AG20443 (cell line): ENCODE measurements at places on chromosomes 4 and X.

DNA sequence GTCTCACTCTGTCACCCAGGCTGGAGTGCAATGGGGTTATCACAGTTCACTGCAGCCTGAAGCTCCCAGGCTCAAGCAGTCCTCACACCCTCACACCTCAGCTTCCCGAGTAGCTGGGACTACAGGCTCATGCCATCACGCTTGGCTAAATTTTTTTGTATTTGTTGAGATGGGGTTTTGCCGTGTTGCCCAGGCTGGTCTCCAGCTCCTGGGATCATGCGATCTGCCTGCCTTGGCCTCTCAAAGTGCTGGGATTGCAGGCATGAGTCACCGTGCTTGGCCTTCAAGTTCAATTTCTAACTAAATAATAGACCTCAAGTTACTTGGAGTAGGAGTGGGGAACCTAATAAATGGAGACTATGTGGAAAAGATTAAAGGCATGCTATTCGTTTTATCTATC lies 48.9 kb downstream of the MND1 start:
- peak; percentile 58 for DNase-seq

DNA sequence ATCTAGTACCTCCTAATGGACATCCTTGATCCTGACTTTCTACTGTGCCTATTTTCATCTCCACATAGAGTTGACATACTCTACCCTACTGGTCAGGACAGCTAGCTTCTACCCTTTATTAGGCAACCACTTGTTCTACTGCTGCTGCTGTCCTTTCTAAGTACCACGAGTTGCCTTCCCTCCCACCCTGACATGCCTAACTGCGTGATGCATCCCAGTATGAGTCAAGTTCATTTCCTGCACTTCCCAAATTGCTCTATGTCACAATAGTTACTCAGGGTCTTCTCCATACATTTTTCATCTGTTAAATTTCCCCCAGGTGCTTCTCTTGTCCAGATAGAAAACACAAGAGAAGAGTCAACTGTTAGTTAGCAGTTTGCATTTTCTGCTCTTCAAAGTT lies 133.4 kb downstream of the TBC1D19 start:
- peak; percentile 70 for DNase-seq

GRCh38 chr4:81021142-81021944 lies 9.2 kb upstream of the BMP3 start:
- no peak for DNase-seq

GRCh38 chr4:23844961-23845360 lies 44.9 kb downstream of the PPARGC1A start:
- no peak for DNase-seq

DNA sequence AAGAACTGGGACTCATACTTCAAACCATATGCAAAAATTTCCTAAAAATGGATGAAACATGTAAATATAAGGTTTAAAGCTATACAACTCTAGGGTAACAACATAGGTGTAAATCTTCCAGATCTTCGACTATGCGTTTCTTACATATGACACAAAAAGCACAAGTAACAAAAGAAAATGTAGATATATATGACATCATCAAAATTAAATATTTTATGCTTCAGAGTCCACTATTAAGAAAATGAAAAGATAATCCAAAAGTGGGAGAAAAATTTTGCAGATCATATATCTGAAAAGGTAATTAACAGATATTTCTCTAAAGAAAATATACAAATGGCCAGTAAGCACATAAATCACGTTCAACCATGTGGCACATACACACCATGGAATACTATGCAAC lies 164.2 kb upstream of the ACTRT1 start:
- no peak for DNase-seq

GRCh38 chr4:115042496-115042895 lies 70.9 kb downstream of the NDST4 start:
- DNase-seq, result no peak

DNA sequence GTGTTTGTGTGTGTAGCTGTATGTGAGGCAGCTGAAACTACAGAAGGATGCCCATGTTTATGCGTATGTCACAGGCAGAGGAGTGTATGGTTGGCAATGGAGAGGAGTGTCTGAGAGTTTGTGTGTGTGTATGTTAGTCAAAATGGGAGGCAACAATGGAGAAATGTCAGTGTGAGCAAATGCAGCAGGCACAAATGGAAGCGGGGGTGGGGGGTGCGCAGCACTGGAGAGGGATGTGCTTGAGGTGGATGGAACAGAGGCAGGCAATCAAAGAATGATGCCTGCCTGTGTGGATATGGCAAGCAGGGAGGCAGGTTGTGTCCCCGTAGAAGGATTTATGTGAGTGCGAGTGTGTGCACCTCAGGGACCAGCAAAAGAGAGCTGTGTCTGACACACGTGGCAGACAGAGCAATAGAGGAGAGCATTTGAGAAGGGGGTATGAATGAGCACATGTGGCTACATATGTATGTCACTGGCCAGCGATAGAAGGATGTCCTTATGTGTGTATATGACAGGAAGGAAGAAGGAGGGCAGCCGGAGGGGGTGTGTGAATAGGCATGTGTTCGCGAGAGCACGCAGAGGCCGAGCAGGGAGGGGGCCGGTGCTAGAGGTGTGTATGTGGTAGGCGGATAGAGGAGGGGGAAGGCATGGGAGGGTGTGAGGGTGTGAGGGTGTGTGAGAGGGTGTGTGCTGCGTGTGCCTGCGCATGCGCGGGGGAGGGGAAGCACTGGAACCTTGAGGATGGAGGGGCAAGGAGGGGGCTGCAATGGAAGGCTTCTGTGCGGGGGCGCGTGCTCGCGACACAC lies 1.1 kb downstream of the PJA1 start:
- peak; percentile 58 for DNase-seq

DNA sequence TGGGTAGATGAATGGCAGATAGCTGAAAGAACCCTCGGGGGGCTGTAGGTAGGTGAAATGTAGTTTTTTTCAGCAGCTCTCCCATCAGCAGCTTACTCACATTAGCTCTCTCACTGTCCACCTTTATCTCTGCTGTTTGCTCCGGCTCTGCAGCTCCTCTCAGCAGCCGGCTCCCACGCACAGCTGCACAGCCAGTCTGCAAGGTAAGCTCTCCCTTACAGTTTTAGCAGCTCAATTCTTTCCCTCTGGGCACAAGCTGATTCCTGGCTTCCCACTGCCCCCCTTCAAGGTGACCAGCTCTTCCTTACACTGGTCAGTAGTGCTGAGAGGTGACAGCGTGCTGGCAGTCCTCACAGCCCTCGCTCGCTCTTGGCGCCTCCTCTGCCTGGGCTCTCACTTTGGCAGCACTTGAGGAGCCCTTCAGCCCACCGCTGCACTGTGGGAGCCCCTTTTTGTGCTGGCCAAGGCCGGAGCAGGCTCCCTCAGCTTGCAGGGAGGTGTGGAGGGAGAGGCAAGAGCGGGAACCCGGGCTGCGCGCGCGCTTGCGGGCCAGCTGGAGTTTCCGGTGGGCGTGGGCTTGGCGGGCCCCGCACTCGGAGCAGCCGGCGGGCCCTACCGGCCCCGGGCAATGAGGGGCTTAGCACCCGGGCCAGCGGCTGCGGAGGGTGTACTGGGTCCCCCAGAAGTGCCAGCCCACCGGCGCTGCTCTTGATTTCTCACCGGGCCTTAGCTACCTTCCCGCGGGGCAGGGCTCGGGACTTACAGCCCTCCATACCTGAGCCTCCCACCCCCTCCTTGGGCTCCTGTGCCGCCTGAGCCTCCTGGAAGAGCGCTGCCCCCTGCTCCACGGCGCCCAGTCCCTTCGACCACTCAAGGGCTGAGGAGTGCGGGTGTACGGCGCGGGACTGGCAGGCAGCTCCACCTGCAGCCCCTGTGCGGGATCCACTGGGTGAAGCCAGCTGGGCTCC lies 393.6 kb downstream of the CENPC start:
- DNase-seq, result no peak

GRCh38 chr4:83875437-83875836 lies 339.5 kb downstream of the GPAT3 start:
- DNase-seq, result no peak

GRCh38 chr4:48588230-48589097 lies 98.4 kb downstream of the ZAR1 start:
- DNase-seq, result no peak

DNA sequence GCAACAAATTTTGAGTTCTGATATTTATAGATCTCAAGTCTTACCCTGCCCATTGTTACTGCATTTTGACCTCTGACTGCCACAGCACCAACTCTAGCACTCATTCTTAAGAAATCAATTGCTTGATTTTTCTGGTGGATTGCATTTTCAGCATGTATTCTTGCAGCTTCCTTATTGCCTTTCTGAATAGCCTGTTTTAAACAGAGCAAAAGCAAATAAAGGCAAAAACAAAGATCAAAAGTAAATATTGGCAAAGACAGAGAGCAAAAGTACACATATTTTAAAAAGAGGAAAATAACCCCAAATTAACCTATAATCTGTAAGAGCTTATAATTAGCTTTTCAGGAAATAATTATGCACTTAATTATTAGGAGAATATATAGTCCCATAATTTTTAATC lies 129.4 kb upstream of the TENT5D start:
- no peak for DNase-seq

DNA sequence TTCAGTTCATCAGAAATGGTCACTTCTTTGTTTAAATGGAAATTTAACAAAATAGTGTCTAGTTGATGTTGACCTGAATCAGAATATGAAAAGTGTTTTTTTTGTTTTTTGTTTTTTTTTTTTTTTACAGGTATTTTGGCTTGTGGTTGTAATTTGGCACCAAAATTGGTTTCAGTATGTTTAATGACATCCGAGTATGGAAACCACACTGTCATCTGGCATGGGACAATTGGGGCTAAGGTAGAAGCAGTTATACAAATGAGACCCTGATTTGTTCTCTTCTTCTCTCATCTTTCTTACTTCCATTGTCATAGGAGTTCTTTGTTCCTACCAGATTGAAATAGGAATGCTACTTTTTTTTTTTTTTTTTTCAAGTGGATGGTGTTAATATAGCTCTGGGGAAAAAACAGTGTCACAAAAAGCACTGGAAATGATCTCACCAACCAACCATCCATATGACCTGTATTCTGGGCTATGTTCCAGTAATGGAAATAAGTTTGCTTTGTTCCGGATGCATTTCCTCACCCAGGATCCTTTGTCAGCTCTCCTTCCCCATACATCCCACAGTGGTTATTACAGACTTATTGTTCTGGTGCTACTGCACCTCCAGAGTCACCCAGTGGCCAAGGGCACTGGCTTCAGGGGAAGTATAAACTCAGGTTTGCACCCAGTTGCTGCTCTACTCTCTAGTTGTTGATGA lies 95.8 kb downstream of the ATXN3L start:
- DNase-seq, result peak; percentile 68

GRCh38 chrX:10007621-10008020 lies 40.5 kb downstream of the CLDN34 start:
- DNase-seq, result no peak

- no peak for DNase-seq
Measured at GRCh38 chr4:67430989-67431388, 114.3 kb downstream of the CENPC start.

DNA sequence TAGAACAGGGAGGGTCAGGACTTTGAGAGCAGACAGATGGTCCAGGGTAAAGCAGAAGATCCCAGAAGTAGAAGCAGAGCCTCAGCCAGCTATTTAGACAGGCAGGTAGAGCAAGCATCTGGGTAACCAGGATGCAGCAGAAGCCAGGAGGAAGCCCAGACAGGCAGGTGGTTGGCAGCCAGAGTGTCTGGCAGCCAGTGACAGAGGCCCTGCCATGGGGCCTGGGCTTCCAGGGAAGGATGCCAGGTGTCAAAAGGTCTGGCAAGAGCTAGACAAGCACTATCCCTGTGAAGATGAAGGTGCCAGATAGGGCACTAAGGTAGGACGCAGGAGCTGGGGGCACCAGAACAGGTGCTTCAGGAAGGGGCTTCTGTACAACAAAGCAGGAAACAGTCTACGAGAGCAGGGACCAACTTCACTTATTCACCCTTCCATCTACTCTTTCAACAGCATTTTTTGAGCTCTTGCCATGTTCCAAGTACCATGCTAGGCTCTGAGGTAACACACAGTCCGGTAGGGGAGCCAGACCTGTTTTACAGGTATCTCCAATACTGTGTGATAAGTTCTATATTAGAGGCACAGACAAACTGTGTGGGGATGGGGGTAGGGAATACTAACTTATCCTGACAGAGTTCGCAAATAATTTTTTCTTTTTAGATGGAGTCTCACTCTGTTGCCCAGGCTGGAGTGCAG lies 38.1 kb upstream of the GJB1 start:
- no peak for DNase-seq

DNA sequence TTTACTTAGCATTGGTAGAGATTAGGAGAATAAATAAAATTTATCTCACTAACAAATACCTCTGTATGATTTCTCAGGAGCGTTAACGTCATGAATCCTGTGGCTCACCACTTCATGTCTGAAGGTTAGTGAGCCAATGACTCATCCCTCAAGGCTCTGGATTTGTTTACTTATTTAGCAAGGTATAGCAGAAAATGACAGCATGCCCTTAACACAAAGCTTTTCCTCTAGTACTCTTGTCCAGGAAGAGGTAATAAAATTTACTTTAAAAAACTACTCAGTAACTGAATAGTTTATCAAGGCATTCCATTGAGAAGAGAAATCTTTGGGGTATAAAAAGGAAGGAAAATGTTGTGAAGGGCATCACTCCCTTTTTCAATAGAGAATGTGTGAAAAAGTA lies 823.8 kb downstream of the CCSER1 start:
- no peak for DNase-seq

GRCh38 chrX:2325076-2325784 lies 175.5 kb downstream of the DHRSX start:
- DNase-seq, result peak; percentile 44

DNA sequence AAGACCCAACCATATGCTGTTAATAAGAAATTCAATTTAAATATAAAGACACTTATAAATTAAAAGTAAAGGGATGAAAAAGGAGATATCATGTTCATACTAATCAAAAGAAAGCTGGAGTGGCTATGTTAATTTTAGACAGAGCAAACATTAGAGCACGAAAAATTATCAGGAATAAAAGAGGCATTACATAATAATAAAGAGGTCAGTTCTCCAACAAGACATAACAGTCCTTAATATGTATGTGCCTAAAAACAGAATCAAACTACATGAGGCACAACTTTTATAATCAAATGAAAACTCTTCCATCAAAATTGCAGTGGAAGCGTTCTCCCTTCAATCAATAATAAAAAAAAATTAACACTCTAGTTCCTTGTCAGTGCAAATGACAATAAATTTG lies 62.6 kb downstream of the ARHGEF6 start:
- DNase-seq, result no peak

GRCh38 chrX:19028560-19028959 lies 44.6 kb upstream of the PHKA2 start:
- no peak for DNase-seq

GRCh38 chr4:89064848-89065247 lies 7.9 kb upstream of the FAM13A start:
- no peak for DNase-seq

GRCh38 chr4:171594293-171594692 lies 218.9 kb upstream of the GALNTL6 start:
- DNase-seq, result no peak

- DNase-seq, result no peak
Measured at GRCh38 chr4:183716302-183716701, 57.2 kb downstream of the TRAPPC11 start.

DNA sequence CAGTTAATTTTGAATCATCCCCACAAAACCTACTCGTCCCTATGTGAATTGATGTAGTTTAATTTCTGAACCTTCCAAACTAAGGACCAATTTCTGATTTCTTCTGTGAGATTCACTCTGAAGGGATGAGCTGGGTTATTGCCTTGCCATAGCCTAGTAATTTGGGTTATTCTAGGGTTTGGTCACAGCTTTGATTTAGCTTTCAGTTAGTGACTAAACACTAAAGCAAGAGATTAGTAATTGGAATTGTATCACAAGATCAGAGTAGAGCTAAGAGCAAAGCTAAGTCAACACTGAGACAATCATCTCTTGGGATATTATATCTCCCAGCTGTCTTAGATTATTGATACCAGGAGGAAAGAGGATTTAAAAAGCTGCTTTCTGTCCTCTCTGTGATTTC lies 588.0 kb downstream of the CCSER1 start:
- DNase-seq, result no peak

GRCh38 chr4:94262163-94263016 lies 54.7 kb downstream of the SMARCAD1 start:
- no peak for DNase-seq
